Left colon (tissue), 2 donors: ENCODE measurements at places on chromosomes 4 and X. TPM values are rescaled to one million over a fixed set of nuclear protein-coding genes. Genes with fewer than 3 reads are reported as not detected.

The TEX13B gene
- total RNA-seq = not detected

The VCX gene
- not detected for total RNA-seq

The OGT gene
- 101 TPM for total RNA-seq

GRCh38 chrX:36908801-36909675 lies 99.1 kb upstream of the FAM47C start:
- DNase-seq = no peak

DNA sequence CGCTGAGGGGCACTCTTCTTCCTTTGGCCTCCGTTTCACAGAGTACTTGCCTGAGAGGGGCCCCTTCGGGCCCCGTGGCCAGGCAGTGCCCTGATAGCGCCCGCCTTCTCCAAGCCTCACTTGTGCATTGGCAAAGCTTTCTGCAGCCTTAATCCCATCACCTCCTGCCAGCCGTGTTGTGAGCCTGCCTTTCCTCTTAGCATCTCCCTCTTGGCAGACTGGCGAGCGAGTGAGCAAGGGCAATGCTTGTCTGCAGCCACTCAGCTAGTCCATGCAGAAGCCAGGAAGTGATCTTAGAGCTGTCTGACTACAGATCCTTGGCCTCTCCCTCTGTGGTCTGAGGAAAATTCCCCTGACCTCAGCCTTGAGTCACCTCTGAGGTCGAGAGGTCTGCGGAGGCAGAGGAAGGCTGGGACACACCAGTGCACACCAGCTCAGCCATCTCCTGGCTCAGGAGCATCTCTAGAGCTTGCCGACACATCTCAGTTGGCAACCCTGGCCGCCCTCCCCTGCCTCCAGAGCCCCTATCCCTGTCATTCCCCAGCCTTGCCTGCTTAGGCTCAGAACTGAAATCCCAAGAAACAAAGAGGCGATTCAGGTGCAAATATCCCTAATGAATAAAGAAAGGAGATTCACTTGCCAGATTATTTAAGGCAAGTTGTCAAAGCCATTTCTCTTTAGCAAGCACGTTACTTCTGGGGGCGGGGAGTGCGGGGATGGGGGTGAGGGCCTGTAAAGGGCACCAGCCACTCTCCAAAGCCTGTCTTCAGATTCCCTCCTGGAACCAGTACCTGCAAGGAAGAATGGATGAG lies 143.5 kb upstream of the MAMLD1 start:
- DNase-seq = no peak

DNA sequence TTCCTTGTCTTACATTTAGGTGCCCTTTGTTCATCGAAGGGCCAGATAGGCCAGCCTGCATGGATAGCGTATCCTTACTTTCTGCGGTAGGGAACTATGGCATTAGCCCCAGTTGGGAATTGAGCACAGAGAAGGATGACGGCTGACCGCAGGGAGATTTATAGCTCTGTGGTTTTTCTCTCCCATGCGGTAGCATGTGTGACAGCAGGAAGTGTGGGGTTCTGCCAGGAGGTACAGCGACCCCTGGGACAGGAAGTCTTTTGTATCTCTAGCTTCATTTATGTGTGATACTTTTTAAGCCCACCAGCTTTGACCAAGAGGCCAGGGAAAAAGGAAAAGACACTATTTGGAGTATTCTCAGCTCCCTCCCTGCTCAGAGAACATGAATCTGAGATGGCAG lies 33.1 kb downstream of the GAB3 start:
- DNase-seq = peak; percentile 16

GRCh38 chr4:52203351-52203750 lies 152.2 kb downstream of the SPATA18 start:
- DNase-seq = no peak

- no peak for DNase-seq
Measured at GRCh38 chr4:182288534-182288933, 45.3 kb downstream of the TENM3 start.

GRCh38 chr4:16136311-16136710 lies 52.5 kb upstream of the PROM1 start:
- DNase-seq = no peak

- no peak for DNase-seq
Measured at GRCh38 chrX:114798907-114799306, 215.0 kb downstream of the HTR2C start.

DNA sequence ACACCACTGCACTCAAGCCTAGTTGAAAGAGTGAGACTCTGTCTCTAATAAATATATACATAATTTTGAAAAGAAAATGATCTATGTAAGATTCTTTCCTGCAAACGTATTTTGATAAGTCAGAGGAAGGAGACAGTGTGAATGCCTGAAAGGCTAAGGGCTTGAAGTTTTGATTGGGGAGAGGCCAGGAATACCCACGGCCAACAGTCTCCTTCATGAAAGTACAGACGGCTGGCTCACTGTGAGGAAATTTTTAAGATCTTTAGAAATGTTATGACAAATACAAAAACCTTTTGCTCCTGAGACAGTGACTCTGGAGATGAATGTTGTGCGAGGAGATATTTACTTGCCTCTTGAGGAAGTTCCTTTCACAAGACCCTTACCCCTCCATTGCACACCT lies 111.4 kb upstream of the KLHL13 start:
- DNase-seq = no peak

GRCh38 chrX:19541931-19542330 lies 26.6 kb upstream of the MAP3K15 start:
- DNase-seq = no peak

DNA sequence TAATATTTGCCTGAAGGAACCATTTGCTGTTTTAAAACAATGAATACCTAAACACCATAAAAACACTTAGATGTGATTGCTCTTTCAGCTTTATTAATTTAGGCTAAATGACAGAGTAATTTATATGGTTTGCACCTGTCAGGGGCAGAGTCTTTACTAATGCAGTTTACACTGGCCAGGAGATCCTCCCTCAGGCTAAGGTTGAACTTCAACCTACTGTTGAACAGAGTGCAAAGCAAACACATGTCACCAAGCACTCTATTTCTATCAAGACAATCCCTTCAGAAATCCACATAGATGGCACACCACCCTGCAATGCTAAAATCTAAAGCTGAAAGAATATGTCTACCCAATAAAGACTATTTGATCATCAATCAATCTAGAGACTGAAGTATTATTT lies 147.3 kb downstream of the KLHL13 start:
- DNase-seq = no peak

- DNase-seq = no peak
Measured at GRCh38 chr4:139934708-139935195, 219.2 kb downstream of the MAML3 start.

GRCh38 chrX:153735274-153735673 lies 10.6 kb downstream of the ABCD1 start:
- no peak for DNase-seq
